Activated naive CD8-positive, alpha-beta T cell treated with anti-CD3 and anti-CD28 coated beads, Interleukin-2, amount 10 ng/mL, durations not matched to agents 7 days and 5 days (primary cell): ENCODE measurements at places on chromosomes 1 and 21. TPM values are rescaled to one million over a fixed set of nuclear protein-coding genes. Genes with fewer than 3 reads are reported as not detected.

Gene FNBP1L
- 0.26 TPM for total RNA-seq

Gene PRRX1
- not detected for total RNA-seq

Gene MATN1
- total RNA-seq: not detected

Gene CRYAA
- total RNA-seq: not detected

DNA sequence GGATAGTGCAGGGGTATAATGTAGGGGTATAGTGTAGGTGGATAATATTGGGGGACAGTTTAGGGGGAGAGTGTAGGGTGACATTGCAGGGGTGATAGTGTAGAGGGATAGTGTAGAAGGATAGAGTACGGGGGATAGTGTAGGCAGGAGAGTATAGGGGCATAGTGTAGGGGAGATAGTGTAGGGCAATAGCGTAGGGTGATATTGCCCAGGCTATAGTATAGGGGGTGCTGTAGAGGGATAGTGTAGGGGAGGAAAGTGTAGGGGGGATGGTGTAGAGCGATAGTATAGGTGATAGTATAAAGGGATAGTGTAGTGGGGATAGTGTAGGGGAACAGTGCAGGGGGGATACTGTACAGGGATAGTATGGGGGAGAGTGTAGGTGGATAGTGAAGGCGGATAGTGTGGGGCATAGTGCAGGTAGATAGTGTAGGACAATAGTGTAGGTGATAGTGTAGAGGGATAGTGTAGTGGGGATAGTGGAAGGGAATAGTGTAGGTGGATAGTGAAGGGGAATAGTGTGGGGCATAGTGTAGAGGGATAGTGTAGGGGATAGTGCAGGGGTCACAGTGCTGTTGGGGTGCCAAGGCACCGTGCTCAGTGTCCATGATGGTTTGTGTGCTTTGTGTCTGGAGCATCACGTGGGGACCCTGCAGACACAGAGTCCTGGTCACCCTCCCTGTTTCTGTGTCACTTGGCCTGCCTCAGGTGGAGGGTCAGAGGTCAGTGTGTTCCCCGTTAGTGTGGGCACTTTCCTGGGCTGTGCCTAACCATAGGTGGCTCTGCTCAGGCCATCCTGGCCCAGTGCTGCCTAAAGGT, 10.5 kb upstream of the ARF1 start:
- no peak for DNase-seq

GRCh38 chr1:193265716-193266115, 79.3 kb upstream of the B3GALT2 start:
- DNase-seq: no peak

DNA sequence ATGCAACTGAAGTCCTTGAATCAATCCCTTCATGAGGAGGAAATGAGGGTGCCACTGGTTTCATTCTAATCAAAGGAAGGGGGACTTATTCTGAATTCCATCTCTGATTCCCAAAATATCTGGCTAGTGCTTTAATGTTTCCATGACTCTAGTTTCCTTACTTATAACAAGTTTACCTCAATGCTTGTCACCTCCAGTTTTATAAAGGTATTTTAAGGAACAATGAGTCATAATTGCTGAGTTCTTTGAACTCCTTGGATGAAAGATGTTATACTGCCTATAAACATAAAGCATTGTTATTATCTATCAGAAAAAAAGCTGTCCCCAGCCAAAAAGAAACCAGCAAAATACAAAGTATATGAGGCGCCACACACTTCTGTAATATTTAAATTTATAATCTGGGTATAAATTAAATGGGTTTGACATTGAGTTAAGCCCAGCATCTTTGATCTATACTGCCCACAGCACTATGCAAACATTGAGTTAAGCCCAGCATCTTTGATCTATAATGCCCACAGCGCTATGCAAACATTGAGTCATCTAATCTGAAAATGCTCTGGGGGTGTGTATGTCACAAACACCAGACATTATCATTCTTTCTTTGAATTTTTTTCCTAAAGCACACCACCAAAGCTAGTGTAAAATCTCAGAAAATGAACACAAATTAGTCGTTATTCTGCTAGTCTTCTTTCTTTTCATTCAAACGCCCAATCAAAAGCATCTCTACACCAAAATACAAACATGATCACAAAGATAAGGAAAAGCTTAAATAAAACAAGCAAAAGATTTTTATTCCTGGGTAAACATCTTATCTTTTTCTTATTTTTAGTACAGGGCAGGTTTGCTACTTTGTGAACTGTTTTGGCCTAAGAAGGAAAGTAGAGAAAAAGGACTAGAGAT, 11.5 kb upstream of the CXADR start:
- no peak for DNase-seq

GRCh38 chr1:222546091-222546490, 1.8 kb downstream of the HHIPL2 start:
- no peak for DNase-seq

DNA sequence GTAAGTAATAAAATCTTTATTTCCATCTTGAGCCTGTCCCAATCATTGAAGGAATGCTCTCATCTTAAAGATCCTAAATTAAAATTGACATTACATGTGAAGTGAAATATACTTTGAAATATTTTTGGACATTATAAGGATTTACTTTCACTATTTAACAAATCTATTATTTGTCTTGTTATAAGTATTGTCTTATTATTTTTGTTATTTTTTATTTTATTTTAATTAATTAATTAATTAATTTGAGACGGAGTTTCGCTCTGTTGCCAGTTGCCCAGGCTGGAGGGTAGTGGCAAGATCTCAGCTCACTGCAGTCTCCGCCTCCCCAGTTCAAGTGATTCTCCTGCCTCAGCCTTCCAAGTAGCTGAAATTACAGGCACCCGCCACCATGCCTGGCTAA, 343.2 kb downstream of the DPYD start:
- DNase-seq: no peak

DNA sequence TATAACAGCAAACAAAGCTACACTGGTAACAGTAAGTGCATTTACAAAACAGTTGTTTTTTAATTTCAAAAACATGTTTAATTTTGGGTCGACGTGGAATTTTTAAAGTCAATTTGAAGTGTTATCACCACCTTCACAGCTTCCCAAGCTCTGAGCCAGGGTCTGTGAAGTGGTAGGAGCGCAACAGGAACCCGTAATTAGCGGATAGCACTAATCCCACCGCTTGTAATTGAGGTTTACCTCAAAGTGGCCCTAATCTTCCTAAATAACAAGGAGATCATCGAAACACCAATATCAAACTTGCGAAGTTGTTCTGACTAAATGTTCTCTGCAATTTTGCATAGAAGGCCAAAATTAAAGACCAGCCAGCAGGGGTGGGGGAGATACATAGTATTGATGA, 18.8 kb downstream of the LBR start:
- no peak for DNase-seq

- DNase-seq: no peak
Measured at GRCh38 chr1:205948886-205949285, 5.6 kb upstream of the SLC26A9 start.

DNA sequence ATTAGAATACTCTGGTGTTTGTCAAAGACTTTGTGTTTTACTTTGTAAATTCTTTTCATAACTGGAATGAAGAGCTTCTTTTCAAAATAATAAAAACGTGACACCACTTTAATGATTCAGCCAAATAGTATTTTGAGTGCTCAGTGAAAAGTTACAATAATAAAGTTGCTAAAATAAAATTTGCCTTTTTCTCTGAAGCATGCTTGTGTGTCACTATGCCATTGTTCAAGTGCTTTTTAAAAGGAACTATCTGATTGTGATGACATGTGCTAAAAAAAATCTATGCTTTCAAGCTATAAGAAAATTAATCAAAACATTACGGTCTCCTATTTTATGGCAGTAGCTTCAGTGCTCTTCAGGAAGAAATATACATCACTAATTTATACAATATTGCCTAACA, 1290.5 kb upstream of the B3GALT2 start:
- DNase-seq: no peak

DNA sequence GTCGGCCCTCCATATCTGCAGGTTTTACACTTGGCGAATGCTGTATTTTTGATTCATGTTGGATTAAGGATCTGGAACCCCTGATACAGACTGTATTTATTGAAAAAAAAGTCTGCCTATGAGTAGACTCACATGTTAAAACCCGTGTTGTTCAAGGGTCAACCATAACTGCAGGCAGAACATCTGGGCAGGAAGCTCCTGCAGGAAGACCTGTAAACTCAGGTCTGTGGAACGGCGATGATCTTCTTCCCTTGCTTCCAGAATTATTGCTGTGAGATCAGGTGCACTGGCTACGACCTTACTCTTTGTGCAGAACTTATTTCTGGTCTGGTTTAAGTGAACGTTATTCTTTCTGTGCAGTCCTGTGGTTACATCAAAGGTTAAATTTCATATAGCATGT, 96.6 kb downstream of the DISC1 start:
- DNase-seq: no peak
